Activated CD8-positive, alpha-beta memory T cell treated with anti-CD3 and anti-CD28 coated beads for 4 hours (primary cell): ENCODE measurements at places on chromosomes 2 and 18.

DNA sequence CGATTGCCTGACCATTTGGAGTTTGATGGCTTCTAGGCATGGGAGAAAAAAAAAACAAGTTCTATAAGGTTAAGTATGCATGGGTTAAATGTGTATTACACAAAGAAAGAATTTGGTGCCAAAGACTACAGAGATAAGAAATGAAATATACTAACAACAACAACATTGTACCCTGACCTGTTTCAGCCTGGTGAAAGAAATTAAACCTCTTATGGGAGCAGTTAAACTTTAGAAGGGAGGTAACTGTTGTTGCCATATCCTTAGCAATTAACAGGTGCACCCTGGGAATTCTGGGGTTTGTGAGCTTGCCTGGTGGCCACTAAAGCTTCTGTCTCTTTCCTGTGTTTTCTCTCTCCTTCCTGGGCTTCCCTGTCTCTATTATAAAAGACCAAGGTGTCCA lies 6.5 kb upstream of the IFIH1 start:
- DNase-seq: no peak

GRCh38 chr2:75494137-75494769 lies 66.5 kb downstream of the EVA1A start:
- DNase-seq: no peak

GRCh38 chr2:54545702-54546450 lies 89.7 kb downstream of the SPTBN1 start:
- no peak for DNase-seq

DNA sequence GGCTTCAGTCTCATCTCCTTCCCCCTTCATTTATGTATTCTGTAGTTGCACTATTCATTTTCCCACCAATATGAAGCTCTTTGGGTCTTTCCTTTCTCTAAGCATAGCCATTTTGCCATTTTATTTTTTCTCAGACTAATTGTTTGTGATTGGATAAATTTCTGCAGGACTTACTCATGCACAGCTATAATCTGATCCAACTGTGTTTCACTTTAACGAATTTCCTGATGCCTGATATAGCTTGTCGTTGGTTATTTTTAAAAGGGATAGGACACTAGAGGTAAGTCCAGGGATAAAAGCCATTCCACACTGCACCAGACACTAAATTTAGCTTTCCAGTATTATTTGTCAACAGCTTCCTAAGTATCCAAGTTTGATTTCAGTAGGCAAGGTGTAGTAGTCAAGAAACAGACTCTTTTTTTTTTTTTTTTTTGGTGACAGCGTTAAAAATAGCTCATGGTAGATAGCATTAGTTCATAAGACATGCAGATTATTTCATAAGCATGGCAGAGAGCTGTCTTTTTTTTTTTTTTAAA lies 17.4 kb downstream of the ASB18 start:
- no peak for DNase-seq

DNA sequence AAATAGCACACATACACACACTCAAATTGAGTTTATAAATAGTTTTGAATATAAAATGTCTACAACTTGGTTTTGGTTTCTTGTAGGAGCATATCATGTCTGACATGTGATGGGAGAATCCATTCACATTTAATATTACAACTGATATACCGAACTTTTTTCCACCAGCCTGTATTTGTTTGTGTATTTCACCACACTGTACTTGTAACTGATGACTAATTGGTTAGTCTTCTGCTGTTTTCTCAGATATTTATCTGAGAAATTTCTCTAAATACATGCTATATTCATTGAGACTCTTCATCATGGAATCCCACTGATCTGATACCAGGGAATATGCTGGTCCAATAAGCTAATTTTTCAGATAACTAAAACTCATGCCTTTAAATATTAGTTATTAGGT lies 56.3 kb upstream of the UBXN4 start:
- DNase-seq: no peak

DNA sequence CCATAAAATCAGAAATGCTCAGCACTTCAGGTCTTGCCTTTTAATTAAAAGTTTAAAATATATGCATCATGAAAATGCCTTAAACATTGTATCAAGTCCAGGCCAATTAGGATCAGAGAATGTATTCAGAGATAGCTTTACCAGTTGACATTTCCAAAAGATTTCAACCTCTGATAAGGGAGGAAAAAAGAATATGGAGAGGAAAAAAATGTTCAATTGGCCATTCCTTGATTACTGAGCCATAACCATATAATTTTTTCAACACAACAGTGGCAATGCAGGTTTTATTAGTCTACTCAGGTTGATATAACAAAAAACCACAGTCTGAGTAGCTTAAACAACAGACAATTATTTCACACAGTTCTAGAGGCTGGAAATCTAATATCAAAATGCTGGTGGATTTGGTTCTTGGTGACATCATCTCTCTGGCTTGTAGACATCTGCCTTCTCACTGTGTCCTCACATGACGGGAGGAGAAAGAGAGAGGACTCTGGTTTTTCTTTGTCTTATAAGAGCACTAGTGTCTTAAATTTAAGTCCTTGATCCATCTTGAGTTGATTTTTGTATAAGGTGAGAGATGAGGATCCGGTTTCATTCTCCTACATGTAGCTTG lies 111.9 kb downstream of the IRS1 start:
- DNase-seq: no peak

DNA sequence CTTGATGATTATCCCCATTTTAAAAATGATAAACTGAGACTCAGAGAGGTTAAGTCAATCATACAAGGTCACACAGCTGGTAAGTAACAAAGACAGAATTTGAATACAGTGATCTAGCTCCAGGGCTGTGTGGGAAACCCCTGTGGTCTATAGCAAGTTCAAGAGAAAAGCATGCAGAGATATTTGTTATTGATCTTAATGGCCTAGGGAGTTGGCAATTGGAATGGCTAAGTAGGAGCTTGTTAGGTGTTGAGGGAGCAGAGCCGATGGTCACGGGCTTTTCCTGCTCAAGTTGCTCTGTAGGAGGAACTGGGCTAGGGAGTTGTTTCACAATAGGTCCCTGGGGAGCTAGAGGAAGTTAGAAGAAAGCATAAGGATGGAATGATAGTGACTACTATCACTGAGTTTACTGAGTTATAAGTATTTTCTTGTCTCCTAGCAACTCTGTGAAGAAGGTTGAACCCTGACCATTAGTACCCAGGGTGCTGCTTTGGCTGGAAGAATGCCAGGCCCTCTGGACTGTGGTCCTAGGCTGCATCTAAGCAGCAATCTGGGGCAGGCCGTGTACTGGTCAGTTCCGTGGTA lies 30.0 kb downstream of the RNF125 start:
- DNase-seq: no peak

DNA sequence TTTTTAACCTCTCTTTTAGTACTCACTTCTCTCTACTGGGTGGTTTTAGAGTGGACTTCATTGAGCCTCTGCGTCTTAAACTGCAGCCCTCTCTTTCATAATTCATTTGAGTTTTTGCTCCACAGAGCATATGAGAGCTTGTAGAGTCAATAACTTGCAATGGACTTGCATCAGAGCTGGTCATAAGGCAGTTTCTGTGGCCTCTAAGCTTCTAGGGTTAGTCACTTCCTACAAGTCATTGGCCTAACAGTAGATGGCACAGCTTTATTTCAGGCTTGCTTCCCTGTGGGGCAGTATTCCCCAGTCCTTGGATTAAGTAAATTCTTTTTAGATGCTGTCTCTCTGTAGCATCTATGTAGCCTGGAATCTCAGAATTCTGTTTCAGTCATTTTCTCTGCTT lies 1435.7 kb downstream of the LRP1B start:
- no peak for DNase-seq

DNA sequence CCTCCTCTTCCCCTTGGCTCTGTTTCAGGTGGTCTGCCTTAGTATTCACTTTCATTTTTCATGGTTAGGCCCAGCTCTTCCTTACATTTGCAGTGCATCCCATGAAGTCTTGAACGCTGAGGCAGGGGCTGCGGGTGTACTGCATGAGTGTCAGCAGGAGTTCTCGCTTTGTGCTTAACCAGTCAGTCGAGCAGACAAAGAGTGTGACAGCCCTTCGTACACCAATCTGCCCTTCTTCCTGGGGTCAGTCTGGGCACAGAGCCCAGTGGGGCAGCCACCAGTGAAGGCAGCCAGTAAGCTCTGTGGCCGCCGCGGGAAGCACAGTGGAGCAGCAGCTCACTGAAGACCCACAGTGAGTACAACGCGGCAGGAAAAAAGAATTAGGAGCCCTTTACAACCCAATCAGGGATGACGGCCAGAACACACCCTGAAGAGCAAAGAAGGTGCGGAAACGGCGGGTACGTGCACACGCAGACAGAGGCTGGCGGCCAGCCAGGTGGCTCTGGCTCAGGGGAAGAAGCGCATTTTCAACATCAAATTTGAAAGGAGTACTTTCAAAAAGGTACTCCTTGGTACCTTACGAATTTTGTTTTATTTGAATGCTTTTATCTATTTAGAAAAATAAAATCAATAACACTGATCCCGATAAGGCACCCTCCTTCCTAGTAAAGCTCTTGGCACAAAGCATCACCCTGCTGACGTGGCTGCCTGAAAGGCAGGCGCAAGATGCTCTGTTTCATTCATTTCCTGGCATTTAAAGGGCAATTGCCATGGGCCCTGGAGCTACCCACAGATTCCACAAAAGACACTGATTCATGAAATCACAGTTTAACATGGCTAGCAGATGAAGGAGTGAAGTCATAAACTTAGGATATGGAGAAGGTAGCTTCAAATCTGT lies 47.0 kb upstream of the SEMA4C start:
- no peak for DNase-seq

GRCh38 chr2:235979753-235980435 lies 188.3 kb downstream of the GBX2 start:
- no peak for DNase-seq

GRCh38 chr2:128388499-128388941 lies 69.9 kb upstream of the HS6ST1 start:
- DNase-seq: no peak

- DNase-seq: no peak
Observed at GRCh38 chr18:68928762-68929675, 131.1 kb downstream of the CCDC102B start.

GRCh38 chr2:288758-289361 lies 969 bp upstream of the ALKAL2 start:
- no peak for DNase-seq

GRCh38 chr2:164947281-164947680 lies 8.0 kb downstream of the SLC38A11 start:
- DNase-seq: no peak

GRCh38 chr2:168037778-168038177 lies 209.6 kb downstream of the STK39 start:
- no peak for DNase-seq

DNA sequence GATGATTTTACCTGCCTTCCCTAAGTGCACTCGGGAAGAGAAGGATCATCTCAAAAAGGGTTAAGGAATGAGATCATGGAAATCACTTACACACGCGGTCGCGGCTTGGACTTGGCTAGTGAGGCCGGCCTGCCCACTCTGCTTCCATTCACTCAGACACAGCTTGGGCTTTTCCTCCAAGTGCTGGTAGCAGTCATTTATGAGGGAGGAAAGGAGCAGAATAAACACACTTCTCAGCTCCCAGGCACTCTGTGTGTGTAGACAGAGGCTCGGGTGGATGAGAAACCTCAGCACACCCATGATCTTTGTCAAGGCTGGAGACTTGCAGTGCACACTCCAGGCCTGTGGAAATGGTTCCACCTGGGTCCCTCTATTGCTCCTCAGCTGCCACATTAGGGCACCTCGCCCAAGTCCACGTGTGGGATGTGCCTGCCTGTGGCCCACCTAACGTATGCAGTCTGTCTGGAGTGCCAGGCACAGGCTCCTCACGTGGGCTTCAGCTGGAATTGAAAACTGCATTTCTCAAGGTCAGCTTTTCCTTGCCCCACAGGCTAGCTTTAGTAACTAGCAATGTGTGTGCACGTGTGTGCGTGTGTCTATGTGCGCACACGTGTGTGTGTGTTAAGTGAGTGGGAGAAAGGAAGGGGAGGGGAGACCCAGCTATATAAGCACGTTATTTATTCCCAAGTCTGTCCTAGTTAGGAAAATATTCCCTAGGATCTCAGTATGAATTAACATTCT lies 288.4 kb downstream of the SOX11 start:
- no peak for DNase-seq

DNA sequence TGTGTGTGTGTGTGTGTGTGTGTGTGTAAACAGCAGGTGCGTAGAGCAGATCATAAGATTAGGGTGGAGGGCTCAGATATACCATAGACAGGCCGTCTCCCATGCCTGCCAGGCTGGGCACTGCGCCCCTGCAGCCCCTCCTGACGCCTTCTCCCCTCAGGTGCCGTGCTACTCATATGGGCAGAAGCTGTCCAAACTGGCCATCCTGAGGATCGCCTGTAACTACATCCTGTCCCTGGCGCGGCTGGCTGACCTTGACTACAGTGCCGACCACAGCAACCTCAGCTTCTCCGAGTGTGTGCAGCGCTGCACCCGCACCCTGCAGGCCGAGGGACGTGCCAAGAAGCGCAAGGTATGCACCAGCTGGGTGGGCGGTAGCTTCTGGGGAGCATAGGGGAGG lies 10.0 kb downstream of the ATOH8 start:
- no peak for DNase-seq

DNA sequence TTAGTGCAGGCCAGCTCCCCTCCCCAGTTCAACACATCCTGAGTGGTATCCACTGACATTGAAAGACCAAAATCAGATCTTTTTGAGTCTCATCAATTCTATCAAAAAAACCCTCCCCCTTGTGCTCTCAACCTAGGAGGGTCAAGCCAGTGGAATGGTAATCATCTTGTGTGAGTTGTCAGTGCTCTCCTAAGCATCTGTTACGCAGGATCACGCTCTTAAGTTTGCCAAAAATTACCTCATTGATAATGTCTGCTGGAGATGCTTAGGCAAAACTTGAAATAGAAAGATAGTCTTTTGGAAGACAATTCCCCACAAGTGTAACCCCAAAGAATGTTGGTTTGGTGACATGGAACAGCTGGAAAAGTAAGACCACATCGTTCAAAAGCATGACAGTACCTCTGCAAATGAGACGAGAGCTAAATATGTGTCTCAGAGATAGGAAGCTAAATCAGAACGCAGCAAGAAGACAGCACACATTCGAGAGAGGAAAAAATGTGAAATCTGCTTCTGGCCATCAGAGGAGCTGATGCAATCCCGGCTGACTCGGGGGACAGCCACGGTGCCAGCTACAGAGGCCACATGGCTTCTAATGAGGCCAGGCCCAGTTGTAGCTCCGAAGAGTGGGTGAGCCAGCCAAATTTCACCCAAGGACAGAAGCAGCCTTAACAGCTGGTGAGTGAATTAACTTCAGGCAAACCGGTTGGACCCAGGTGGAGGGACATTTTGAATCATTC lies 753.9 kb downstream of the RNF144A start:
- no peak for DNase-seq

GRCh38 chr2:58700591-58700990 lies 459.5 kb upstream of the FANCL start:
- DNase-seq: no peak
